Activated CD4-positive, alpha-beta T cell treated with anti-CD3 and anti-CD28 coated beads for 4 hours (primary cell): ENCODE measurements at places on chromosomes 12 and 14.

GRCh38 chr12:66934302-66935062 is 255.6 kb upstream of the GRIP1 start:
- DNase-seq: no peak

- no peak for DNase-seq
Measured at GRCh38 chr12:124529565-124530276, 37.7 kb downstream of the NCOR2 start.

GRCh38 chr12:75172611-75173010 is 37.0 kb downstream of the KCNC2 start:
- no peak for DNase-seq

DNA sequence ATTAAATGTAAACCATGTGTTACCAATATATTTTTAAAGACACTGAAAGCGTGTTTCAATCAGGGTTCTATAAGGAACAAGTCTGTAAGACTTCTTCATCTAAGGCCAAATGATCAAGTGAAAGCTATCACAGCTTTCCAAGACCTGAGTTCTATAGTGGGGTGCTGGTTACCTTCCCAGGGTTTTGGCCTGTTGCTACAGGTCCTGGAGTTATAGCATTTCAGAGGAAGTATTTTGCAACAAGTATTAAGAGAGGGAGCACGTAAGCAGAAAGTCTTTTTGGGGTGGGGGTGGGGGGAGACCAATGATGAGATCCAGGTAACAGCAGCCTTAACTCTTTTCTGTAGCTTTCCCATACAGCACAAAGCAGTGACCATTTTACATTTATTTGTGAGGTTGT is 43.8 kb downstream of the FOXN3 start:
- DNase-seq: no peak

DNA sequence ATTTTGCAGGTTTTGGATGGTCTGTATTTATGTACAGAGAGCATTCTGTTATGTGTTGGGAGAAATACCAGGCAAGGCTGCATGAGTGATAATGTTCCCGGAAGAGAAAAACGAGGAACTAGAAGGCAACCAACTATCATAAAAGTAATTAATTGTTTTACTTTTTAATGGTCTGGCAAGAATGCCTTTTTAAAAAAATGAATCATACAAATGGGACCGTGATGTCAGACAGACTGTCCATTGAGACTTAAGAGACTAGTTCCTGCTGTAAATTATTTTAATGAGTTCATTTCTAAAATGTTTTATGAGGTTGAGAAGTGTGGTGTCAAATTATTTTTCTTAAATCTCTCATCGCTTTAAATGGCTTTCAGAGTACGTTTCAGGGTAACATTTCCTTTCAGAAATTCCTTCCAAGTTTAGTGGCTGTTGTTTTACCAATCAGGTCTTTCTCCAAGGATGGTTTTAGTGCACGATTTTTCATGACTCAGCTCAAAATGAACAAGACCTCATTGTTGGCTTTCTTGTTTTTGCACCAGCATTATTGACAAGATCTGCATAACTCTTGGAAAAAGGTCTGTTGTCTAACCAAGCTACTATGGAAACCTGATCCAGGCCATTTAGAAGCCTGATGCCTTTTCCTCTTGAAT is 86.1 kb upstream of the ARHGAP5 start:
- DNase-seq: no peak

- no peak for DNase-seq
Measured at GRCh38 chr14:30651937-30652336, 29.8 kb downstream of the SCFD1 start.

DNA sequence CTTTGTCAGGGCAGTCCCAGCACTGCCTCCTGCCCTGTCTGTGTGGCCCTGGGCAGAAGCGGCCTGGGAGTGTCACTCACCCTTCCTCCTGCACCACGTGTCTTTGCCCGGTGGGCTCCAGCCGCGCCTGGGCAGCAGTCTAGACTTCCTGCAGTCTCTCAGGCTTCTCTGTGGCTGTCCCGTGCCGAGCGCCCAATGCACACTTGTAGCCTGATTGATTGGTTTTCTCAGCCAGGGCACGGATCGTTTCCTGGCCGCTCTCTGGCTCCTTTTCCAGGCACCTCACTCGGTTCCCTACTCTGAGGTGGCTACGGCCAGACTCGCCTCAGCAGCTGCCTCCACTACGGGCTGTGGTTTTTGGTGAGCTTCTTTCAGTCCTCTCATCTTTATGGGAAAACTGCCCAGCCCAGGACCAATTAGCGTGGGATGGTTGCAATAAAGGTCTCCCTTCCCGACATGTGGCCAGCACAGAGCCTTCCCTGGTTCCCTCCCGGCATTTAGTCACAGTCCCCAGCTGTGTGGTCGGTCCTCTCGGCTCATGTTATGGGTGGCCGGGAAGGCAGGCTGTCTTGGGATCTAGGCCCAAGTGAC is 133.1 kb downstream of the CACNA1C start:
- DNase-seq: no peak

DNA sequence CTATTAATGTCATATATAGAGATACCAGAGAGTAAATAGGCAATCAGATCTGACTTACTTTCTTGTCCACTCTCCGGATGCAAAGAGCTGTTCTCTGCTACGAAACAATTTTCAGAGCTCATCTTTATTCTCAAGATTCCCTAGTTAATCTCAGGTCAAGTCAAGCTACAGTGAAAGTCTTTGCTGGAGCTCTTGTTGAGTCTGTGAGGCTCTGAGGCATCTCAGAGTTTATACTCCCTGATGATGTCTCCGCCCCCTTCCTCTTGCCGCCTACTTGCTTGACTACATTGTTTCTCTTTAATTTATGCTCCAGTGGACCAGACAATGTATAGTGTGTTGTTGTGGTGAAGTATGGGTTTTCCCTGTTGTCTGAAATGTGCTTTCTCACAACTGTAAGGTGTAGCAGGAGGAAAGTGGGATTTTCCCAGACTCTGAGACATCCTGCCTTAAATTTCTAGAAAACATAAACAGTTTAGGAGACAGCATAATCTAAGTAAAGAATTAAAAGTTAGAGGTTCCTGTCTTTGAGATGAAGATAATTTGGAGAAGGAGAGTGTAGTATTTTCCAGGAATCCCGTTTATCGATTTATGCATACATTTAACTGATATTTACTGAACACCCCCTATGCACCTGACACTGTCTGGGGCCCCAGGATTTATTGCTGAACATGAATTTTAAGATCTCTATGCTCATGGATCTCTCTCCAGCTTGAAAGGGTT is at the start of gene CD69:
Gene CD69 (minus strand): TSS at position 203 of the 720 bp plus-strand sequence. CDS start 81 bp downstream, at position 122.
- peak; percentile 85 for DNase-seq

DNA sequence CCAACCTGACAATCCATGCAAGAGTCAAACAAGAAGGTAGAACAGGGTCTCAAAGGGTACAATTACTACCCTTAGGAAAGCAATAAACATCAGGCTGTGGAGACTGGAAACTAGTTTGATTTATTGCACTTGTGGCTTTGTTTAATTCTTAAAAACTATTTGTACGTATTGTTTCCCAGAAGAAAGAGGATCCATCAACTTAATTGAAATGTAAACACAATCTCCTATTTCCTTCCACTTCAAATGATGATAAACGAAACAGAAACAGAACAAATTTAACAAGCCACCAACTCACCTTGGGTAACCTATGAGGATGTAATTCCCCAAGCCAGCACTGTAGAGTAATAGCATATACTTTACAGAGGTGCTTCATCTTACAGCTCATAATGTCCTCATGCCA is 8.0 kb downstream of the STXBP6 start:
- no peak for DNase-seq

DNA sequence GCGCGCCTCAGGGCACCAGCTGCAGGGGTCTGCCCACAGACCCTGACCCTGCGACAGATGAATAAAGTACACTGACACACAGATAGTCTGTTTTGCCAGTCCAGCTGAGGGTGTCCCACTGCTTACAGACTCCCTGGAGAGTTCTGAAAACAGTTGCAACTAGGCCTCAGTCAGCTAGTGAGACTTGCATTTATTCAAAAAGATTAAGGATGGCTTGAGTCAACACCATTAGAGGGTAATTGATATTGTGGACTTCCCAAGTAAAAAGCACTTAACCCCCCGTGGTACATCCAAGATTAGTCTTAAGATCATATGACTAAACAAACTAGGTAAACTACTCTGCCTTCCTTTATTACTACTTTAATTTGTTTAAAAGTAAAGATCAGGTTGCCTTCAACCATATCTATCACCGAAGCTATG is 11.1 kb upstream of the PSEN1 start:
- no peak for DNase-seq

DNA sequence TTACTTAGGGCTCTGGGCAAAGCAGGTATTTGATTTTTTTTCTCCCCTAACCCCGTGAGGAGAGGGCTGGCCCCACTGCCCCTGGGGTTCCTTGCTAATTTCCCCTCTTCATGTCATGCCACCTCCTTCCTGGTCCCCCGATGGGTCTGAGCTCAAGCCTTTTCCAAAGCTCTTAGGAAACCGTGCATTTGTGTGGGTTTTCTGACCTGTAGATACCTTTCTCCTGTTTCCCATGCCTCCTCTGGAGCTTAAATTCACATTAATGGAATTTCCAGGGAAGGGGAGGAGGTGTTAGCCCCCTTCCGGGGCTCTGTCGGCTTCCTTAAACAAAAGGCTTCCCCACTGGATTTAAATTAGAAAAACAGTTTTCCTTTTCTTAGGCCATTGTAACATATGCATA is 12.6 kb downstream of the SFSWAP start:
- no peak for DNase-seq

- DNase-seq: no peak
Measured at GRCh38 chr14:69005432-69006148, 26.5 kb upstream of the ACTN1 start.

GRCh38 chr12:116620124-116620491 is 60.9 kb downstream of the MAP1LC3B2 start:
- no peak for DNase-seq

GRCh38 chr12:94418517-94418916 is 41.1 kb downstream of the CEP83 start:
- DNase-seq: no peak

DNA sequence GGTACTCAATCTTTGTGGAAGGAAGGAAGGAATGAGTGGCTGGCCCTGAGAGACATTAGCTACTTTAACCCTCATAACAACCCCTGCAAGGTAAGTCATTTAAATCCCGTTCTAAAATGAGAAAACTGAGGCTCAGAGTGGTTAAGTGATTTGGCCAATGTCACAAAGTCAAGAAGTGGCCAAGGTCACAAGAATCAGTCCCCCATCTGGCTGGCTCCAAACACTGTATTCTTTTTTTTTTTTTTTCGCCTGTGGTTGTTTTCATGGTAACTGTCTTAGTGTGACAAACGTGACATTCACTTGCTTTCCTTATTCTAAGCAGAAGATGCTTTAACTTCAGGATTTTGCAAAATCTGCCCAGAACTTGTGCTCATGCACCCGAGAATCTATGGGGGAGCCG is 2.8 kb downstream of the TTC7B start:
- DNase-seq: no peak

DNA sequence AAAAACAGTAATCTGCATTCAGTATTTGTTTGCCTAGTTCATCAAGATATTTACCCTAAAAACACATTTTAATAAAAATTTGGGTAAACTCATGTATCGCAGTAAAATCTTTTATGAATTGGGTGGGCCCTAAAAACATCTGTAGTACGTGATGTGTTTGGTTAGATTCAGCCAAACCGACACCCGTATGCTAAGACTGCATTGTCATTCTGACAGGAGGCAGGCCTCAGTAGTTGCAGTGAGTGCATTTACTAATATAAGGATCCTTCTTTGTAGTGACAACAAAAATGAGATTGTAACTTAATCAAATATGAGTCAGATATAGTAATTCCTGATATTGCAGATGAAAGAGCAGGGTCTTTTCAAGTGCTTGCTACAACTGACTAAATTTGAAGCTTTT is 191.8 kb downstream of the SLC16A7 start:
- DNase-seq: no peak

- no peak for DNase-seq
Measured at GRCh38 chr12:21806255-21806654, 31.7 kb upstream of the KCNJ8 start.

DNA sequence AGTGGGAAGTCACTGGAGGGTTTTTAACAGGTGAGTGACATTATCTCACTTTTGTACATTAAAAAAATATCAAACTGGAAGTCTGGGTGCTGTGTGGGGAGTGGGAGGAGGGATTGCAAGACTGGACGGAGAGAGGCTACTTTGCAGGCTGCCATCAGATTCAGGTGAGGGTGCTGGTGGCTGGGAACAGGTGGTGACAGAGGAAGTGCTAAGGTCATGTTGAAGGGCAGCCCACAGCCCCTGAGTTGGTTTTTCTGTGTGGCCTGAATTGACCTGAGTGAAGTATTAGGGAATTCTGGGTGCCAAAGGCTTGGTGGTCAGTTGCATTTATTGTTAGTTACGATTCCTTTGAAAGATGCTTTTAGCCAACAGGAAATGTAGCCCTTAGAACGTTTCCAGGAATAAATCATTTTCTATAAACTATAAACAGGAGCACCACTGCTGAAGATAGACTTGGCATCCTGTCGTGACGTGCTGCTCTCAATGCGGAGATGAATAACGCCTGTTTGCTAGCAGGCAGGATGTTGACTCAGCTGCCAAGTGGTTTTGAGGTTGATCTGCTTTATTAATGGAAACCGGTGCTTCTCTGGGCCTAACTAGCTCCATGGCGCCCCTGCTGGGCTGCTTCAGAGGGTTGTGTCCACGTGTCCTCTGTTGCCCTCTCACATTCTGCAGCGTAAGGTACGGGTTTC is 707.5 kb upstream of the TMEM132C start:
- no peak for DNase-seq

GRCh38 chr14:68336165-68336564 is 456.7 kb downstream of the ZFP36L1 start:
- DNase-seq: no peak

GRCh38 chr14:87952307-87953094 is 40.5 kb downstream of the GALC start:
- no peak for DNase-seq

DNA sequence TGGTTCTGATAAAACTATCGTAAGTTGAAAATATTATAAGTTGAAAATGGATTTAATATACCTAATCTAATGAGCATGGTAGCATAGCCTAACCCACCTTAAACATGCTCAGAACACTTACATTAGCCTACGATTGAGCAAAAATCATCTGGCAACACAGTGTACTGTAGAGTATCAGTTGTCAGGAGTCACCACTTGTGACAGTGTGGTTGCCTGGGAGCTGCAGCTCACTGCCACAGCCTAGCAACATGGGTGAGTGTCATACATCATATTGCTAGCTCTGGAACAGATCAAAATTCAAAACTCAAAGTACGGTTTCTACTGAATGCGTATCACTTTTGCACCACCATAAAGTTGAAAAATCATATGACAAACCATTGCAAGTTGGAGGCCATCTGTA is 203.5 kb downstream of the ATXN7L3B start:
- DNase-seq: no peak

DNA sequence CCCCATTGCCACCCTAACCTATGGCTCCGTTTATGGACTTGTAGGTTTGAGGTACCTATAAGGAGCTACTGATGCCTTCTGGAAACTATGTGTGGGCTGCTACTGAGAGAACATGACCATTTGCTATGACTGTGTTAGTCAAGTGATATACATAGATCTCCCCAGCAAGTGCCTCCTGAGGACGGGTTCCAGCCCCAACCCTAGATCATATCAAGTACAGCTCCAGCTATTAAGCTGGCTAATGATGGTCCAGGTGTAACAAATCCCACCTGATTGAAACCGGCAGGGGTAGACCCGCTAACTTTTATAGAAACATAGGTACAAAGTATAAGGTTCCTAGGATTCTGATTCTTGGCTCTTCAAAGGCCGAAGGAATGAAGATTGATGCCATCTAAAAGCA is 23.7 kb downstream of the NINJ2 start:
- DNase-seq: no peak

GRCh38 chr12:105281694-105282049 is 45.7 kb upstream of the APPL2 start:
- no peak for DNase-seq
